ENCODE measurements at places on chromosomes 12 and 14.

DNA sequence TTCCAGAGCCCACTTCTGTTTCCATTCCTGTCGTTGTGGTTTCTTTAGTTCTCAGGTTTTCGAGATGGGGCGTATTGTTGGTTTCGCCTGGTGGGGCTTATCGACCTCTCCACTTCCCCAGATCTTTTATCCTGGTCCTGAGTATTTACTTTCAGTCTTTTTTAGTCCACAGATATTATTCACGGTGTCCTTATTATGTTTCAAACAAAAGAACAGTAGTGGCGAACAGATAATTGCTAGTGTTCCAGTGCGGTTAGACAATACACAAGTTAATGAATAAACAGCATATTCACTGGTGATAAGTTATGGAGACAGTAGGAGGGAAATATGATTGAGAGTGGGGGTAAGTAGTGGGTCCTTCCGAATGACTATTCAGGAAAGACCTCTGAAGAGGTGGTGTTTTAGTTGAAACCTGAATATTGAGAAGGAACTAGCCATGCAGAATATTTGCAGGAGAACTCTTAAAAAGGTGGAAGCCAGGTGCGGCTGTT is 668 bp downstream of the TMEM260 start:
- DNase-seq = no peak

DNA sequence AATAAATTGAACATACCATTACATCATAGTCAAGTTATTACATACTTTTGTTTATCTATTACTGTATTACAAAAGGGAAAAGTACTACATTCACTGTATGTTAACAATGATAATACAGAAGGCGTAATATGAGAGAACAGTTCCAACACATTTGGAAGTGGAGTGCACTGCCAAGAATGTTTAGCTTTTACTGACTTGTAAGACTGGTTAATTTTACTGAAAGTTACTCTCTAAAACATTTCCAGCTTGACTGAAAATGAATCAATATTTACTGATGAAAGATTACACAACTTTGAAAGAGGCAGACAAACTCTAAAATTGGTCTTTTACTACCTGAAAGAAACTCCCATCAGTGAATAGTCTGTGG is 728.5 kb downstream of the FSCB start:
- no peak for DNase-seq

DNA sequence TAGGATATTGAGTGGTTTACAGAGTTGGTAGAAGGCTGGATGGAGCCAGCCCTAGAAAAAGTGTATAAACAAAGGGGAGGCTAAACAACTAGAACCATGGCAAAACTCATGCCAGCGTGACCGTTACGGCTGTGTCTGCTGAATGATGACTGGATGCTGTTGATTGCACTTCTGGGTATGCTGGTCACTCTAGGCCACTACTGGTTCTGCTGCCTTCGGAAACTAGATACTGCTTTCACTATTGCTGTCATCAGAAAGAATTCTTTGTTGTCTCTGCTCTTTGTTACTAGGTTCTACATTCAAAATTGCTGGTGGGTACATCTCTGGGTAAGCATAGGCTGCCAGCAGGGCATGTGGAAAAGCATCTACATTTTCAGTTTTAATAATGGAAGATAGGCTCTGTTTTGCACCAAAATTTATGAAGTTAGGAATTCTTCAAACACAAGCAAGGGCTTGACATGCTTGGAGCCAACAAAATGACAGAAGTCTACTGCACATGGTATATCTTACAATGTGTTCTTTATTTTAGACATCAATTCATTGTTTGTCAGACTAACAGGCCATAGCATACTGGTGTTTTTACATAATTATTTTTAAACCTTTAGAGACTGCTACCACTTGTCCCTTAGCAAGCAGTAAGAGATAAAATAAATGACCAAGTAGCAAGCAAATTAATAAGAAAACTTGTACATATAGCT is 15.4 kb downstream of the MON2 start:
- no peak for DNase-seq

- DNase-seq = no peak
Observed at GRCh38 chr12:52321418-52321817, 220 bp upstream of the KRT83 start.

GRCh38 chr12:104467346-104467837 is 10.6 kb downstream of the CHST11 start:
- no peak for DNase-seq

DNA sequence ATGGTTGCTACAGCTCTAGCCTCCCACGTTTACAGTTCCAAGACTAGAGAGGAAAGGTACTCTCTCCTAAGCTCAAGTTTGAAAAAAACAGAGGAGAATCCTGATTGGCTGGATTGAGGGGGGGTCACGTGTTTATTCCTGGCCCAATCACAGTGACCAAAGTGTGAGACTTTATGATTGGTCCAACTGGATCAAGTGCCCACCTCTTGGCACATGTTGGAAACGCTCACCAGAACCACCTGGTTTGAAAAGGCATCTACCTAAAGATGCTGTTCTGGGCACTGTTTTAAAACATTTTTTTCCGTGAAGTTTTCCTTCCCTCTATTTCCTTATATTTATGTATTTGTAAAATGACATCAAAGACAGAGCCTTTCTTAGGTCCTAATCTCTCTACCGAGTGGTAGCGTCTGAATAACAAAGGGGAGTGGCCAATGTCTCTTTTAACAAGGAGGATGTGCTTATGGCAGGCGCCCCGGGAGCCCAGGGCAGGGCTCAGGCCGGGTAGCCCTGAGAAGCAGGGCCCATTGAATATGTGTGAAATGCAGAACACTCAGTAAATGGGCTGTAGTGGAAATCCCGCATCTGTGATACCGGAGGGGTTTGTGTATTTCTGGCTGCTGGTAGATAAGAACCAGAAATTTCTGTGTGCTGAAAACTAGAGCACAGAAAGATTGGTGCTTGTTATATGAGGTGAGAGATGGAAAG is 146.2 kb downstream of the ATP23 start:
- DNase-seq = no peak

- DNase-seq = no peak
Observed at GRCh38 chr12:103751171-103751570, 89.9 kb downstream of the NT5DC3 start.

DNA sequence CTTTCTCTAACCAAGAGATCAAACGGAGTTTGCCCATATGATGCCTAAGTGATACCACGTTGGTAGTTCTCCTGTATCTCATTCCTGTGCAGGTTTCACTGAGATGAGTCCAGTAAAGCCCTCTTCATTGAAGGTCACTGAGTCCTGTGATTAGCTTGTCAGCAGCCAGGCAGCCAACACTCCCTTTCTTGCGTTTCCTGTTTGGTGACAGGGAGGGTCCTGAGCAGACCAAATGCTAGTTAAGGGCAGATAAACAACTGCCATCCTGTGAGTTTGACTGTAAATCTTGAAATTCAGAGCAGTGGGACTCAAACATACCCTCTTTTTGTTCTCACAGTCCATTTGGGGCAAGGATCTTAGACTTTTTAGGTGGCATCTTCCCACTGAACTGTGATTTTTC is 39.4 kb downstream of the ZNF641 start:
- DNase-seq = no peak

GRCh38 chr12:5988088-5988487 is 43.0 kb upstream of the ANO2 start:
- no peak for DNase-seq

DNA sequence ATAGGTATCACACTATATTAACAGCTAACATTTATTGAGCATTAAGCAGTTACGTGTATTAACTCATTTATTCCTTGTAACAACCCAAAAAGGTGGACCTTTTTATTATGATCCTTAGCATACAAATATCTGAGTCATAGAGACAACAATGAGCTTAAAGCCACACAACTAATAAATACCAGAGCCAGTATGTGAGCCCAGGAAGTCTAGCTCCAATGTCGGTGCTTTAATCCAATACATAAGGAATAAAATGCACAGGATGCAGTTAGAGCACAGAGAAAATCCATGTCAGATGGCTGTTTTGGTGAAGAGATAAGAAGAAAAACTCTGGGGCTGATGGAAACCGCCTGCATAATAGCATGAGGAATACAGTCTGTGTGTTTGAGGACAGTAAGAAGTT is 888.6 kb downstream of the TMTC2 start:
- no peak for DNase-seq

- no peak for DNase-seq
Observed at GRCh38 chr14:88821378-88821777, 3.1 kb upstream of the TTC8 start.

DNA sequence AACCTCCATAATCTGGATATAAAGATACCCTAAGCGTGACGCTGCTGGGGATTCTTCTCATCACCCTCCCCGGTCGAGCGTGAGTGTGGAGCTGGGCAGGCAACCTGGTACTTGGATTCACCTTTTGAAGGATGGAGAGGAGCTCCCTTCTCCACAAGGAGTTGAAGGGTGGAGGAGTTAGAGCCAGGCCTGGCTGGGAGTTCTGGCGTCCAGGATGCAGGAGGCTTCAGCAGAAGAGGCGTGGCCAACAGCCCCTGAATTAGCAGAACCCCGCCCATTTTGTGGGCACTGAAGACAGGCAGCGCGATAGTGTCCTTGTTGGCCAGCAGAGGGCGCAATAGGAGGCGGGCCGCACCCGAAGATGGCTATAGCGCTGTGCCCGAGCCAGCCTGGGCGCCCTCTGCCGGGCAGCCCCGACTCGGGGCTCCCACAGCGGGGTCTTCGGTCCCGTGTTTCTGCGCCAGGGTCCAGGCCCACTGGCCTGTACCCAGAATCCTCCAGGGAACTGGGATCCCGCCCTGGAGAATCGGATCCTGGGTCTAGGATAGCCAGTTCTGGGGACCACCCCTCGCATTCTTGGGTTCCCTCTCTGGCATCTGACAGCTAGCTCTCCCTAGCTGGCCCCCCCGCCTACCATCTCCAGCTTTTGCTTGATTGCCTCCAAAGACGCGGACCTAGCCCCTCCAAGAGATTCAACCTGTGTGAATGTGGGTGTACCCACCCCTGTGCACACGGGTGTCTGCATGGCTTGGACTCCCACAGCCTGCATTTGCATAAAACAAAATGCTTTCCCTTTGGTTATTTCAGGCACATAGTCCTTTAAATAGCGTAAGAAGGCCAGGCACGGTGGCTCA is 26.0 kb upstream of the SMUG1 start:
- DNase-seq = peak; percentile 62

- DNase-seq = no peak
Observed at GRCh38 chr12:82973592-82973991, 286.9 kb downstream of the TMTC2 start.

GRCh38 chr14:71238835-71239234 is 331.6 kb downstream of the PCNX1 start:
- DNase-seq = no peak

DNA sequence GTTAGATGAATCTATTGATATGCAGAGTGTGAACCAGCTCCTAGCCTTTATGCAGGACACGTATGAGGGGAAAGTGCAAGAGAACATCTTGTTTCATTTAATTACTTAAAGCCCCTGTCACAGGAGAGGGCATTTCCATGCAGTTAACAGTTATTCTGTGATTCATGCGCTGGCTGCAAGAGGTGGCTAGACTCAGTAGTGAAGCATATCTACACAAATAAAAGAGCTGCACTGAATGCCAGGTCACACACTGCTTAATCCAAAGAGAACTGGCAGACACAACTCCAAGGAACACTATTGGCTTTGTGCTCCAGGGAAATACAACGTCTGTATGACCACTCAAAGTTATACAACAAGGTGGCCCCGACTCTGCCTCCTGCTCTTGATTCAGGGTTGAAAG is 394.1 kb downstream of the C12orf75 start:
- no peak for DNase-seq

- no peak for DNase-seq
Observed at GRCh38 chr14:65079768-65080167, 22.5 kb downstream of the MAX start.

DNA sequence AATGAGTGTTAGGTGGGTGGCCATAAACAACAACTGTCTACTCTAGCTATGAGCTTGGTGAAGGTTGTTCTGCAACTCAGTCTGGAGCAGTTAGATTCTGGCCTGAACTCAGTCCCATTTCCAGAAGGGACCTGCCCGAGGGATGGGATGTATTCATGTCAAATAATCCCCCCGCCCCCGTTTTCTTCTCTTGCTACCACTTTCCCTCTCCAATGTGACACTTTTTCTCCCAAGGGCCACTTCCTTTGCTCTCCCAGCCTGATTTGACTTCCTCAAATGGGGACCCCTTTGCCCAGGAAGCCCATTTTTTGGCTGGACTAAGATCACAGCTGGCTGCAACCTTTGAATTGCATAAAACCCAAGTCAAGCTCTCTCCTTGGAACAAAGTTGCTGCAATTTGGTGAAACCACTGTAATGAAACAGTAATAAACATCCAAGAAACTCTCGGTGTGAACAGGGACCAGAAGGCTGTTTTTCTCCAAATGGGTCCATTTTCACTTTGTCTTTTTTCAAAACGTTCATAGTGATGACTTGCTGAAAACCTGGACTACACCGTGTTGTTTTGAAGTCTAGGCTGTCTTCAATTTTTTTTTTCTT is 137.2 kb upstream of the GSC start:
- DNase-seq = no peak

DNA sequence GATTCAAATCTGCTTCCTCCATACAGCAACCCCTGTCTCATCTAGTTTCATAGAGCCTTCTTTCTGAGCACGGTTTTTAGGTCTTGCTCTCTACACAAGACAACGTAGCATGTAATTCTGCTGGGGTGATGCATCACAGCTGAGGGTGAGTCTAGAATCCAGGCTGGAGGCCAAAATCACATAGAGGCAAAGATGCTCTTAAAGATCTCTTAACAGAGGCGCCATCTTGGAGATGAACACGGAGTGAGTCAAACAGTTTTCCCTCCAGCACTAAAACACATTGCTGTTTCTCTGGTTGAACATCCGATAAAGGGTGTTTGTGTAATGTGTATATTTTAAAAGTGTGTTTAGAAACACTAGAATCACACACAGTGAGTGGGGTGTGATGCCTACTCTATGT is 78.9 kb downstream of the NOS1 start:
- no peak for DNase-seq

DNA sequence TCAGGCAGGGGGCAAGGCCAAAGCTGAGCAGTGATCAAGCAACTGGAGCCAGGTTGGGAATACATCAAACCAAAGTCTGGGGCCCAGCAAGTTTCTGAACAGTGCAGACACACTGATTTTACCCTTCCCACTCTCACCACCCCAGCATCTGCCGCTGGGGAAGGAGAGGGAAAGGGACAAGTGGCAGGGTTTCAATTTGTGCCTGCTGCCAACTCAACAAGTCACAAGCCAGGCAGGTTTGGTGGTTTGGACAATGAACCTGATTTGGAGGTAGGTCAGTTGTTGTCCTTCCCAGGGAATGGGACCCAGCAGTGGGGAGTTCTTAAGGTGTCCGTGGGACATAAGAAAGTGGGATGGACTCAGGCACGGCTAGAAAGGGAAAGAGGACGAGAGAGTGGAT is 151.9 kb upstream of the NOS1 start:
- no peak for DNase-seq

GRCh38 chr12:23084236-23084995 is 459.4 kb downstream of the ETNK1 start:
- no peak for DNase-seq

Data from thoracic aorta (tissue), 2 donors.